Tongue (tissue), 3 donors: ENCODE measurements at places on chromosomes 16 and 17. TPM values are rescaled to one million over a fixed set of nuclear protein-coding genes. Genes with fewer than 3 reads are reported as not detected.

- no peak for DNase-seq
These were observed 118.0 kb upstream of the CRHR1 start for GRCh38 chr17:45666046-45666600.

DNA sequence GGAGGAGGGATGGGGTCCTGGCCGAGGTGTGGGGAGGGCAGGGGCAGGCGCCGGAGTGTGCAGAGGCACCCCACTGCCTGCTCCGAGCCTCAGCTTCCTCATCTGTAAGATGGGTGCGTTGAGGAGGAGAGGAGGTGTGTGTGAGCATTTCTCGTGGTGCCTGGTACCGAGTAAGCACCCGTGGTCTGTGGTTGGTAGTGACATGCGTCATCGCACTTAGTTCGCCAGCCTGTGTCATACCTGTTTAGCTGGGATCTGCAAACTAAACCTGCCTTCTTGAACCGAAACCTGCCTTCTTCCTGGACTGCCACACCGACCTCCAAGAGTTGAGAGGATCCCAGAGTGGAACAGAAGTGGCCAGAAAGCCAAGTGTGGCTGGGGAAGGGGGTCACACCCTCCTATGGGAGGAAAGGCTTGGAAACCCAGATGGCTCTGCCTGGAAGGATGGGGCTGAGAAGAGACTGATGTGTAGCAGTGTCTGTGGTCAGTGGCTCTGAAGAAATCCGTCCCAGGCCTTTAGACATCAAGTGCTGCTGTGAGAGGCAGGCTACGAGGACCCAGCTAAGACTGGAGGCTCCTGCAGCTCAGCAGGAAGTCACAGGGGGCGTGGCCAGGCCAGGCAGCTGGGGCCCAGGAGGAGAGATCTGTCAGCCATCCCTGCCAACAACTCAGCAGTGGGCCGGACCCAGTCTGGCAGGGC, 162.6 kb upstream of the PLCG2 start:
- peak; percentile 79 for DNase-seq

GRCh38 chr17:2400474-2400866, 390 bp downstream of the MNT start:
- DNase-seq, result peak; percentile 60

GRCh38 chr16:19112099-19112407, 1.7 kb upstream of the ITPRIPL2 start:
- no peak for DNase-seq

Gene GDPD3
- total RNA-seq, result 3.3 TPM

Gene AANAT
- not detected for total RNA-seq

Gene LGALS9
- 7.3 TPM for total RNA-seq
